ENCODE measurements at places on chromosomes 2 and 18. TPM values are rescaled to one million over a fixed set of nuclear protein-coding genes. Genes with fewer than 3 reads are reported as not detected.

Gene SH2D6
- 1.0 TPM for total RNA-seq

DNA sequence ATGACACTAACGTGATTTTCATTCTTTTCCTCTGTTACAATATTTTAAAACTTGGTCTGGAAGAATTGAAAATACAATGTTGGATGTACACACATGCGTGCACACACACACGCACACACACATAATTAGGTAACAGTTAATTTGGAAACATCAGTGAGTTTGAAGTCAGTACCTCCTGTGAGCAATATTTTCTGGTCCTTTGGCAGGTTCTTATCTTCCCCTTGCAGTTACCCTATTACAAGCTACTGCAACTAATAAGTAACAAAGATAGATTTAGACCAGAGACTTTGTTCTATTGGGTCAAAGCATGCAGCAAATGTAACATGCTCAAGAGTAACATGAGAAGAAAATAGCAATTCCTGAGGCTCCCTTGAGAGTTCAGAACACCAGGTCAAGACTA is 73.3 kb downstream of the ZNF385B start:
- DNase-seq, result no peak

- DNase-seq, result no peak
Measured at GRCh38 chr18:30730915-30731314, 311.6 kb downstream of the DSC3 start.

DNA sequence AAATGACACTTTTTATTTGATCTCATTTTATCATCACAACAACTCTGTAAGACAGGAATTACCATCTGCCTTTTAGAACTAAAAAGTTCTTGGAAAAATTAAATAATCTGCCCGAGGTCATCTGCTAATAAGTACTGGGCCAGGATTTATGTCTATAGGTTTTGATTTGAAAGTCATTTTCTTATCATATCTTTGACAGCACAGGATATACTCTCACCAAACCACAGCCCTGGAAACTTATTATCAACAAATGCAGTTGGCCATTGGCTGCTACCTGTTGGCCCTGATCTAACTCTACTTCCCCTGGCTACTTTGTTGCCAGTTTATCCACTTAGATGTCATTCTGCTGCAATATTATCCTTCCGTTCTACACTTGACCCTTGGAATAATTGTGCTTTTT is 354.6 kb downstream of the RAD51AP2 start:
- DNase-seq, result no peak

GRCh38 chr2:74741629-74742028 is 87.6 kb downstream of the SEMA4F start:
- DNase-seq, result no peak

DNA sequence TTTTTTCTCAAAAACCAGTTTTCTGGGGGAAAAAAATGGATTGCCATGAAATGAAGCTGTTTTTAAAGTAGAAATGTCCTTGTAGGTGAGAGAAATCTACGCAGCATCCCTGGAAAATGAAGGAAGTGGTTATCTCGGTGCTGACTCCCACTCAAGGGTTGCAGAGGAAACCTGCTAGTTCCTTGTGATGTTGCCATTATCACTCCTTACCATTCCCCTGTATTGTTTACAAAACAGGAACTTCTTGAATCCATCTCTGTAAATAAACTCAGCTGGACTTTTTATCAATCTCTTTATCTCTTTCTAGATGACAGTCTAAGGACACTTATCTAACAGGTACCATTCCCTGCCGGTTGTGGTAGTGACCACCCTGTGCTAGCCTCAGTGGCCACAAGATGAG is 61.2 kb downstream of the FEZ2 start:
- no peak for DNase-seq

GRCh38 chr2:96353032-96353561 is 17.5 kb downstream of the NCAPH start:
- DNase-seq, result no peak

DNA sequence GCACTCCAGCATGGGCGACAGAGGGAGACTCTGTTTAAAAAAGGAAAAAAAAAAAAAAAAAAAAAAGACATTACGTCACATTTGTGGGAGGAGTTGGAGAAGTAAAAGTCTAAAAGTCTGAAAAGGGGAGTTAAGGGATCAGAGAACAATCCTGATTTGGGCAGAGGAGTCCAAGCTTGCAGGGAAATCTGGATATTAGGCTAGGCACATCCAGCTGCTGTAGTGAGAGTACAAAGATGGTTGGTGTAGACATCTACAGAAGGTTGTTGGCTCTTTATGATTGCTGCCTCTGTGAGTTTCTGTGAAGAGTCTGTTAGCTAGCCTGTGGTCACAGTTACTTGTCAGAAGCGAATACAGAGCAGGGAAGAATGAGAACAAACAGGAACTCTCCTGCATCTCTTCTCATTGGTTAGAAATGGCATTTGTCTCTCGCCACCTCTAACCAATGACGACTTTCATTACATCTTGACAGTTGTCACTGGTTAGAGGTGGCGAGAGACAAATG is 3.3 kb upstream of the OSBPL6 start:
- no peak for DNase-seq

Gene SNTG2
- 0.86 TPM for total RNA-seq

Gene IL1A
- total RNA-seq, result 0.05 TPM

All from A172 (cell line).